Midbrain (tissue), 1 donor: ENCODE measurements at places on chromosomes 16 and 17.
A peak's percentile ranks its signal among the peaks of the same experiment; 100 is the strongest.

DNA sequence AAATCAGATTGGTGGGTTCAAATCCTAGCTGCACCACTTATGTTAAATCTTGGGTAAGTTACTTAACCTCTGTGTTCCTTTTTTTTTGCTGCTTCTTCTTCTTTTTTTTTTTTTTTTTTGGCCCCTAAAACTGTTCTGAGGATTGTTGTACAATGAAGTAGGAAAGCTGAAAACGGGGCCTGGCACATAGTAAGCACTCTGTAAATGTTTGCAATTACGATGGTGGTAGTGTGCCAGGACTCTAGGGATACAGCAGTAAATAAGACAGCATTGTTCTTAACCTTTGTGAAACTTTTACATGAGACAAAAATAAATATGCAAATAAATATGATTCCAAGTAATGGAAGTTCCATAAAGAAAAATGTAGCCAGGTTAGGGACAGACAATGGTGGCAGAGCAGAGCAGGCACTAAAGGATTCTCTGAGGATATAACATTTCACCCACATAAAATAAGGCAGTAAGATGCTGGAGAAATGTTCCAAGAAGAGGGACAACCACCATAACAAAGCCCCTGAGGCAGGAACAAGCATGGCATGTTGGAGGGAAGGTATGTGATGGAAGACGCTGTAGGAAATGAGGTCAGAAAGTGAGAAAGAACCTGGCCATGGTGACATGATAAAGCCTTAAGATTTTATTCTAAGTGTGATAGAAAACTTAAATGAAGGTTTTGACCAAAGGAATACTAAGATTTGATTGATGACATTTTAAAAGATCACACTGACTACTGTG lies 127.3 kb downstream of the NLK start:
- DNase-seq, result no peak

DNA sequence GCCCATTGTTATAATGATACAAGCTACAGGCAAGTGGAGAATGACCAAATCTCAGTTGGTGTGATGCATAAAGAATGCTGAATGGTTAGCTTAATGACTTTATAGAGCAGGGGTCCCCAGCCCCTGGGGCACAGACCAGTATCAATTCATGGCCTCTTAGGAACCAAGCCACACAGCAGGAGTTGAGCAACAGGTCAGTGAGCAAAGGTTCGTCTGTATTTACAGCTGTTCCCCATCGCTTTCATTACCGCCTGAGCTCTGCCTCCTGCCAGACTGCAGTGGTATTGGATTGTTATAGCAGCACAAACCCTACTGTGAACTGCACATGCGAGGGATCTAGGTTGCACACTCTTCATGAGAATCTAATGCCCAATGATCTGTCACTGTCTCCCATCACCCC lies 114.0 kb upstream of the ZFHX3 start:
- DNase-seq, result no peak

- DNase-seq, result no peak
Observed at GRCh38 chr17:77511514-77512061, 370.8 kb downstream of the SEC14L1 start.

DNA sequence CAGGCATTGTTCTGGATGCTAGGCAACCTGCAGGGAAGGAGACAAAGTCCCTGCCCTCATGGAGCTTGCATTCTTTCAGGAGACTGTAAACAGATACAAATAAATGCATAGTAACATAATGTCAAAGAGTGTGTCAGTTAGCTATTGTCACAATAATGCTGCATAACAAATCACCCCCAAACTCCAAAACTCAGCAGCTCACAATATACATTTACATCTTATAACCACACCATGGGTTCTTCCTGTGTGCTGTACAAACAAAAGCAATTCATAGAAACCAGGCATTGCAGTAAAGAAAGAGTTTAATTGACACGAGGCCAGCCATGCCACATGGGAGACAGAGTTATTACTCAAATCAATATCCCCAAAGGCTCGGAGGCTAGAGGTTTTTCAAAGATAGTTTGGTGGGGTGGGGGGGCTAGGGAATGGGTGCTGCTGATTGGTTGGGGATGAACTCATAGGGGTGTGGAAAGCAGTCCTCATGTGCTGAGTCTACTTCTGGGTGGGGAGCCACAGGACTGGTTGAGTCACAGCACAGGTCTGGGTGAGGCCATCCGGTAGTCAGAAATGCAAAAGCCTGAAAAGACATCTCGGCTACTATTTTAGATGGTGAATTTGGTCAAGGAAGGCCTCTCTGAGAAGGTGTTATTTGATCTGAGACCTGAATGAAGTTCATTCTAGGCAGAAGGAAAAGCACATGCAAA lies 79.0 kb downstream of the GPRC5B start:
- no peak for DNase-seq

DNA sequence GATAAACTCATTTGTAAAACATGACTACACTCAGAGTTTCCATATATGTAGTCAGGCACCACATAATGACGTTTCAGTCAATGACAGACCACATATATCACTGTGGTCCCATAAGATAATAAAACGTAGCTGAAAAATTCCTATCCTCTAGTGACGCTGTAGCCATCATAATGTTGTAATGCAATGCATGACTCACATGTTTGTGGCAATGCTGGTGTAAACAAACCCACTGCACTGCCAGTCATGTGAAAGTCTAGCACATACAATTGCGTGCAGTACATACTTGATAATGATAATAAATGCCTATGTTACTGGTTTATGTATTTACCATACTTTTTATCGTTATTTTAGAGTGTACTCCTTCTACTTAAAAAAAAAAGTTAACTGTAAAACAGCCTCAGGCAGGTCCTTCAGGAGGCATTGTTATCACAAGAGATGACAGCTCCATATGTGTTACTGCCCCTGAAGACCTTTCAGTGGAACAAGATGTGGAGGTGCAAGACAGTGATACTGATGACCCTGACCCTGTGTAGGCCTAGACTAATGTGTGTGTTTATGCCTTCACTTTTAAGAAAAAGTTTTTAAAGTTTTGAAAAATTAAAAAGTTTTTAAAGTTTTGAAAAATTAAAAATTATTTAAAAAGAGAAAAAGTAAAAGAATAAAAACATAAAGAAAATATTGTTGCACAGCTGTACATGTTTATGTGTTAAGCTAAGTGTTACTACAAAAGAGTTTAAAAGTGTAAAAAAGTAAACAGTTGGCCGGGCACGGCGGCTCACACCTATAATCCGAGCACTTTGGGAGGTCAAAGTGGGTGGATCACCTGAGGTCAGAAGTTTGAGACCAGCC lies 9.0 kb downstream of the STAT5B start:
- DNase-seq, result no peak

DNA sequence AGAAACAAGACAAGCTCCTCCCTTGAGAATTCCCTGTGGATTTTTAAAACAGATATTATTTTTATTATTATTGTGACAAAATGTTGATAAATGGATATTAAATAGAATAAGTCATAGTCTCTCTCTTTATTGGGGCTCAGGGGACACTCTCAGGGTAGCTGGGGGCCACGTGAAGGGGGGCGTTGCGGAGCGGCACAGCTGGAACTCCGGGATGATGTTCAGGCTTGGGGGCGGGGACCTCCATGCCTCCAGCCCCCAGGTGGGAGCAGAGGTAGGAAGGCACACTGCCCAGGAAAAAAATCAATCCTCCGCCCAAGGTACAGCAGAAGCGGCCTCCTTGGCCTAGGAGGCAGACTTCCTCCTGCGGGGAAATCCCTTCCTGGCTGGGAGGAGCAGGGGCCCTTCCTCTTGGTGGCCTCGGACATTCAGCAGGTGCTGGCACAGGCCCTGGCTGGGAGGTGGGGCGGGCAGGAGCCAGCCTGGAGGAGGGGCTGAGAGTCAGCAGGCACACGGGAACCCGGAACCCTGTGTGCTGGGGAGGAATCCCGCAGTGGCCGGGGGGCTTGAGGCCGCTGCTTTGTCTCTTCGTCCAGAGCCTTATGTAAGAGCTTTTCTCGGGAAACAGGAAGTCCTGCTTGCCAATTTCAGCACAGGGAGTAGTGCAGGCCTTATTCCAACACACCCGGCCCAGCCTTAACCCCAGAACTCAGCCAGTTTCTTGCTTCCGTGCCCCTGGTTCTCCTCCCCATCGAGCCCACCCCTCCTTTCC lies 591 bp upstream of the TNFSF13 start:
- peak; percentile 89 for DNase-seq

DNA sequence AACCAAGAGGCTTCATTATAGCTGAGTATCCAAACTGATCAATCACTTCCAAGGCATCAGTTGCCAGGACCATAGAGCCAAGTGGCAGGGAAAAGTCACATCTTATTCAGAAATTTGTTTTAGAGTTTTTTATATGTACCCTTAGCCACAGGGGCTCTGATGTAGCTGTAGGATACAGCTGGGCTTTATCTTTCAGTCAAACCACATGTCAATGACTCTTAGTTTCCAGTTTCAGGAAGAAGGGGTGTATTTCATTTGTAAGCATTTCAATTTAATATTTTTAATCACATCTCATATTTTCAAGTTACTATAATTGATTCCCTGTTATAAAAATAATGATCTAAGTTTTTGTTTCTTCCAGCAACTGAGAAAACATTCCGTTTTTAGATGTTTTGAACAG lies 2.9 kb upstream of the FLCN start:
- no peak for DNase-seq

GRCh38 chr17:20120836-20121235 lies 111.7 kb downstream of the SPECC1 start:
- DNase-seq, result peak; percentile 71

- no peak for DNase-seq
Observed at GRCh38 chr17:37786481-37786880, 41.6 kb upstream of the HNF1B start.

- peak; percentile 77 for DNase-seq
Observed at GRCh38 chr17:61410141-61411010, 10.7 kb downstream of the TBX2 start.

DNA sequence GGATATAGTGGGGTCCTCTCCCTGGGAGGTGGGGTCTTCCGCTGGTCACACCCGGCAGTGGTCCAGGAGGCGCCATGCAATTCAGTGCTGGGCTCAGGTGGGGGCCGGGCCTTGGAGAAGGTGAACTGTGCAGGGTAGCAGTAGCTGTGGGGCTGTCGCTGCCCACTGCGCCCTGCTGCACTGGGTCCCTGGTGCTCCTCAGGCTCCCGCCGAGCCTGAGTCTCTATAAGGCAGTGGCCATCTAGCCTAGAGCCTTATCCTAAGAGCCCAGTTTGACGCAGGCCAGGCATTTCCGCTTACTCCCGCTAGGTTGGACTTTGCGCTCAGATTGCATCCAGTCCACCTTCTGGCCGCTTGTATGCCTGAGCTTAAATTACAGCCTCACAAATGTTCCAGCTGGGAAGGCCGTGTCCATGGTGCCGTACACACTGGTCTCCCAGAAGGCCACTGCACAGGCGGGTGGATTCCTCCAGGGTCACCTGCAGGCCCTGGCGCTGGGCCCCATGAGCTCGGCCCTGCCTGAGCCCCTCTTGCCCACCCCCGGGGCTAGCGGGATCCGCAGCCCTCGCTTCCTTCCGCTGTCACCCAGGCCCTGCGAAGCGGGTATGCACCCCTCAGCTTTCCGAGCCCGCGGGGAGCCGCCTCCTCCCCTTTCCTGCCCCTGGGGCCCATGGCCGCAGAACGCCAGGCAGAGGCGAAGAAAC lies 1762.2 kb downstream of the TP53TG3F start:
- DNase-seq, result no peak
